ENCODE measurements at places on chromosomes 6 and 20.

DNA sequence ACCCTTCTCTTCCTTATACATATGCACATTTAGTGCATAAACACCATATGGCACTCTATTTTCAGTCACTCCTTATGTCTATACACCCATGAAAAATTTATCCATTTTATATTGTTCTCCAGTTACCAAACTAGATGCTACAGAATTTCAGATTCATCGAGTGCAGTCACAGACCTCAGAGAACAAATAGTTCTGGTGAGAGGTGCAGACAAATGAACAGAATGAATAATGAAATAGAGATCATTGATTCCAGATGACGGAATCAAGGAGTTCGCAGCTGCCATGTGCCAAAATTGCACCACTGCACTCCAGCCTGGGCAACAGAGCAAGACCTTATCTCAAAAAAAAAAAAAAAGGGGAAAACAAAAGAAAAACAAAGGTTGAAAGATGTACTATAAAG is 214.8 kb upstream of the CEP162 start:
- H3K4me3 ChIP-seq, result no peak overlapping the region
- no peaks in the 10 kb centered on the region for H3K4me1 ChIP-seq
- DNase-seq, result no peak
- H3K27me3 ChIP-seq, result peaks cover 15% of the 10 kb centered on the region
- H3K27ac ChIP-seq, result no peak overlapping the region

DNA sequence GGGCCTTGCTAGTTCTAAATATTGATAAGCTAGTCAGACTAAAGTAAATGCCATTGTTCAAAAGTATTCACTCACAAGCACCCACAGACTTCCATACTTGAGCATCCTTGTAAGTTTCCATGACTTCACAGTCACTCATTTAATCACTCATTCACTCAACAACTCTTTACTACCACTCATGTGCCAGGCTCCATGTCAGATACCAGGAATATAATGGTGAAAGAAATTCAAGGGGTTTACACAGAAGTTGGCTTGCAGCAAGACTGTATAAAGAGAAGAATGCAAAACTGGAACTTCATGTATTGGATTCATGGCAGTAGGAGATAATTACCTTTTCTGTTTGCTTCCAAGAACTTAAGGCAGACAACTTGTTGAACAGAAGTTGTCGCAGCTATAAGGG is 36.6 kb downstream of the ADGRF1 start:
- no peaks in the 10 kb centered on the region for H3K27me3 ChIP-seq
- H3K4me1 ChIP-seq, result peaks cover 13% of the 10 kb centered on the region
- no peak for DNase-seq
- no peaks in the 10 kb centered on the region for H3K36me3 ChIP-seq
- no peak overlapping the region for H3K27ac ChIP-seq

DNA sequence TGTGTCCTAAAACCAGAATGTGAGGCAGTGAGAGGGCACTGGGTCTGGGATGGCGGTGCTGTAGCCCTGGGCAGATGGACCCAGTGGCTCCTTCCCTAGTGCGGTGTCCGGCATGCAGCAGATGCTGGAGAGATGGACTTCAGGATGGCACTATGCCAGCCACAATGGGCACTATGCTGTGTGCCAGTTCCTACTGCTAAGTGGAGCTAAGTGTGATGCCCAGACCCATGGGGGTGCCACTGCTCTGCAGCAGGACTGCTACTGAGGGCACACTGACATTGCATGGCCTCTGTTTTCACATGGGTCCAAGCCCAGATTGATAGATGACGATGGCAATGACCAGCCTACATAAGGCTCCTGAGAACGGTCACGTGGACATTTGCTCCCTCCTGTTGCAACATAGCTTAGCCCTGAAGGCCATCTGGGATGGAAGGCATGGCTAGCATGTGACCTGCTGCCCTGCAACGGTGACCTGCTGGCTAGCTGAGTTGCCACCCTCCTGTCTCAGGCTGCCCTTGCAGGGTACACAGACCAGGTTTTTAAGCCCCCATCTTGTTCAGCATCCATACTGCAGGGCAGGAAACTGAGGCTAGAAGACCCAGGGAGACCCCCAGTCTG is 31.3 kb upstream of the KCNK16 start:
- H3K27ac ChIP-seq, result no peak overlapping the region
- no peak overlapping the region for H3K4me3 ChIP-seq
- DNase-seq, result no peak

DNA sequence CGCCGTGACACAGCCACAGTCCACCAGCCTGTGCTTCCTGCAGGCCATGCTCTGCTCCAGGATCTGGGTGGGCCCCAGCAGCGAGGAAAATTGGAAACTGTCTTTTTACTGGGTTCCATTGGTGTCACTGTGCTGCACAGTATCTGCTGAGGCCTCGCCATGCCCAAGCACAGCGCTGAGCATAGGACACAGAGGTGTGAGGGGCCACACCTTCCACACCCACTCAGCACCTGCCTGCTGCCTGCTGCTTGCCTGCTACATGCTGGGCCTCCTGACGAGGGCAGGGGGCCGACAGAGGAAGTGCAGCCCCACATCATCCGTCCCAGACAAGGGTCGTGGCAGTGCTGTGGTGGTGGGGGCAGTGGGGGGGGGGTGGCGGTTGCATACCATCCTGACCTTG is 173.0 kb upstream of the THBS2 start:
- H3K36me3 ChIP-seq, result peaks cover 8% of the 10 kb centered on the region
- peaks cover 16% of the 10 kb centered on the region for H3K4me1 ChIP-seq
- H3K27ac ChIP-seq, result no peak overlapping the region
- no peak overlapping the region for H3K4me3 ChIP-seq
- DNase-seq, result no peak

GRCh38 chr6:72864799-72865198 is 242.9 kb downstream of the KCNQ5 start:
- no peak overlapping the region for H3K27ac ChIP-seq
- peaks cover 19% of the 10 kb centered on the region for H3K4me1 ChIP-seq
- H3K36me3 ChIP-seq, result no peaks in the 10 kb centered on the region
- H3K4me3 ChIP-seq, result no peak overlapping the region

DNA sequence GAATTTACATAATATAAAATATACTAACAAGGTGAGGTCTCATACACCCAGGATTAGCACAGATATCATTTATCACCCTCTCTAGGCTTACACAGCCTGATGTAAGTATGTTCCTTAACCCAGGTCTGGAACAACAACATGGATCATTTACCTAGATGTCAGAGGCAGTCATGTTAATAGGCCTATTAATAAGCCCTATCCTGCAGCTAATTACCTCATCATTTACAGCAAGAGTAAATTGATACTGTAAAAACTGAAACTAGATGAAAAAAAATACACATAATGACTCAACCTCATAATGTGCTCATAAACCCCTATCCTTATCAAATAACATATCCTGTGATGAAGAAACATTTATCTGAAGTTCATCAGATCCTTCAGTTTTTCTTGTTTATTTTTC is 334.3 kb upstream of the MANEA start:
- H3K27me3 ChIP-seq, result no peaks in the 10 kb centered on the region
- peaks cover 15% of the 10 kb centered on the region for H3K4me1 ChIP-seq
- no peak overlapping the region for H3K4me3 ChIP-seq

- H3K27ac ChIP-seq, result peak overlapping the region; percentile 99
- H3K27me3 ChIP-seq, result no peaks in the 10 kb centered on the region
- no peak for DNase-seq
- peaks cover 17% of the 10 kb centered on the region for H3K4me1 ChIP-seq
These were observed 367 bp upstream of the PCIF1 start for GRCh38 chr20:45934046-45934585.

GRCh38 chr6:18101873-18102272 is 20.6 kb downstream of the NHLRC1 start:
- H3K36me3 ChIP-seq, result peaks cover 5% of the 10 kb centered on the region
- no peak overlapping the region for H3K4me3 ChIP-seq
- H3K4me1 ChIP-seq, result no peaks in the 10 kb centered on the region
- no peak overlapping the region for H3K27ac ChIP-seq

DNA sequence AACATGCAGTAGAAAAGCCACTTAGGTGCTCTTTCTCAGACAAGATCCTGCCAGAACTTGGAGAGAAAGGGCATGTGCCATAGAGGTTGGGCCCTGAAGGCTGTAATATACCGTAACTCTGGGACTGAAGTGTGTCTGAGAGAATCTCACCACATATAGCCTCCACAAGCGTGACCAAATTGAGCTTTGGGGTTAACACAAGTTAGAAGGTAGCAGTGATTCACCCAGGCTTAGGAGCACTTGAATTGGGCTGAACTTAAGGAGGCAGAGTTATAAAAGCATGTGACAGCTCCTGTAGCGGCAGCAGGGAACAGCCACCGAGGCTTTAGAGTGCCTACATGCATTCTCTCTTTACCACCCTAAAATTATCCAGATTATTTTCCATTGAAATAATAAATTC is 361.6 kb downstream of the PHF3 start:
- no peak for DNase-seq
- no peak overlapping the region for H3K27ac ChIP-seq
- no peaks in the 10 kb centered on the region for H3K27me3 ChIP-seq
- no peaks in the 10 kb centered on the region for H3K36me3 ChIP-seq

GRCh38 chr20:52160049-52160570 is 31.5 kb downstream of the ZFP64 start:
- DNase-seq, result no peak
- H3K4me3 ChIP-seq, result no peak overlapping the region
- H3K36me3 ChIP-seq, result peaks cover 66% of the 10 kb centered on the region
- no peak overlapping the region for H3K27ac ChIP-seq

DNA sequence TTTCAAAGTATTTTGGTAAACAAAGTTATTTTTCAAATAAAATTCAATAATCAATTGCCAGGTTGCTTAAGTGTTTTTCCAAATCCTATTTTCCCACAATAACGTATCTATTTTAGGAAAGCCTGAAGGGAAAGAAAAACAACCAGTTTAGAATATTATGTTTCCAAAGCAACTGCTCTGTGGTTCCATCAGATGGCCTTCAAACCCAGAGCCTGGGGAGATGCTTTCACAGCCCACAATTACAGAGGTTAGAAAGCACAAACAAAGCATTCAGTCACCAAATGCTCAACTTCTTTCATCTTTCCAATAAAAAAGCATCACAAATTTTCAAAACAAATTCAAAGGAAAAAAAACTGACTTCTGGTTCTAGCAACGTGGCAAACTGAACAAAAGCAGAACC is 66.0 kb downstream of the ELOVL5 start:
- H3K4me3 ChIP-seq, result no peak overlapping the region
- H3K36me3 ChIP-seq, result peaks cover 25% of the 10 kb centered on the region
- H3K4me1 ChIP-seq, result peaks cover 11% of the 10 kb centered on the region

DNA sequence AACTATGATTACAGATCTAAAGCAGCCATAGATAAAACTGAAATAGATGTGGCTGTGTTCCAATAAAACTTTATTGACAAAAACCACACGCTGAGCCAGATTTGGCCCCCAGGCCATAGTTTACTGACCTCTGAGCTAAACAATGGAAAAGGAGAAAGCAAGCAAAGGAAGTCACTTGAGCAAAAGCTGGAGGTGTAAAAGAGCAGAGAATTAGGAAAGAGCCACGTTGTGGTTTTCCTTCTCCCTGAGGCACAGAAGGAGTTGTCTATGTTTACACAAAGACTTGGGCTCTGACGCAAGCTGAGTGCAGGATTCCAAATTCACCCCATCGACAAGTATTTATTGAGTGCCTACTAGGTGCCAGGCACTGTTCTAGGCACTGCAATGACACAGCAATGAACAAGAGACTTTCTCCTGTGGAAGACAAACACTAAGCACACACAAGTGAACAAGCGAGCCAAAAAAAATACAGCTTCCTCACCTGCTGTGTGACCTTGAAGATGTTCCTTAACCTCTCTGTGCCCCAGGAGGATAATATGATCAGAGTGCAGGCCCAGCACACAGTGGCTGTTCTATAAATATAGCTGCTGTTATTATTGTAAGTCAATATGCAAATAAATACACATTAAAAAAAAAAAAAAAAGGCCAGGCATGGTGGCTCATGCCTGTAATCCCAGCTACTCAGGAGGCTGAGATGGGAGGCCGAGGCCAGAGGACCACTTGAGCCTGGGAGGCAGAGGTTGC is 75.4 kb upstream of the PTPN1 start:
- no peaks in the 10 kb centered on the region for H3K27me3 ChIP-seq
- no peak overlapping the region for H3K4me3 ChIP-seq
- no peaks in the 10 kb centered on the region for H3K36me3 ChIP-seq
- no peak overlapping the region for H3K27ac ChIP-seq

GRCh38 chr6:114712129-114712662 is 369.4 kb upstream of the HS3ST5 start:
- H3K36me3 ChIP-seq, result no peaks in the 10 kb centered on the region
- no peak for DNase-seq
- no peak overlapping the region for H3K27ac ChIP-seq
- peaks cover 15% of the 10 kb centered on the region for H3K4me1 ChIP-seq

DNA sequence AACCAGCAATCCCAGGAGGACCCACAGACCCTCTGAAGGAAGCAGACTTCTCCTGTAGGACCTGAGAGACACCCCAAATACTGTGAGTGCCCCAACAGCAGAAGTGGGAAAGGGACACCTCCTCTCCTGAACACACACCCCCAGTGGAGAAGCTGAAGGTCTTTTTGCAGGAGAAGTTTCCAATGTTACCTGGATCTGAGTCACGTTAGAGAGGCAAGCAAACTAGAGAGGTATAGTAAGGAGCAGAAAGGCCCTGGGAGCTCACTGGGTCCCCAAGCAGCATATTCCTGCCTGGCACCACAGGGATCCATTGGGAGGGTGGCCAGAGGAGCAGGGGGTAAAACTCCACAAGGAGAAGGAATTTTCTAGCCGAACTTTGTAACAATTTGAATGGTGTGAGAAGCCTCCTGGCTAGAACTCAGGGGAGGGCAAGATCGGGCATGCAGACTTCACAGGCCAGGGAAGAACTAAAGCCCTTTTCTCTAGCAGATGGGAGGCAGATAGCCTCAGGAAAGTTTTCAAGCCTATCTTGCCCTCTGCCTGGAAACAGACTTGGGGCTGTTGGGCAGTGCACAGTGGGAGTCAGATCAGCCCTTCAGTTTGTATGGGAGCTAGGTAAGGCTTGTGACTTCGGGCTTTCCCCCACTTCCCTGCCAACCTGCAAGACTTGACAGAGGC is 68.2 kb upstream of the SSTR4 start:
- no peak for DNase-seq
- no peaks in the 10 kb centered on the region for H3K4me1 ChIP-seq
- peaks cover 49% of the 10 kb centered on the region for H3K27me3 ChIP-seq
- no peak overlapping the region for H3K27ac ChIP-seq
- no peak overlapping the region for H3K4me3 ChIP-seq

GRCh38 chr20:79565-79964 is 7.9 kb upstream of the DEFB125 start:
- H3K27ac ChIP-seq, result no peak overlapping the region
- H3K4me3 ChIP-seq, result no peak overlapping the region
- H3K27me3 ChIP-seq, result peaks cover 5% of the 10 kb centered on the region
- no peaks in the 10 kb centered on the region for H3K36me3 ChIP-seq

DNA sequence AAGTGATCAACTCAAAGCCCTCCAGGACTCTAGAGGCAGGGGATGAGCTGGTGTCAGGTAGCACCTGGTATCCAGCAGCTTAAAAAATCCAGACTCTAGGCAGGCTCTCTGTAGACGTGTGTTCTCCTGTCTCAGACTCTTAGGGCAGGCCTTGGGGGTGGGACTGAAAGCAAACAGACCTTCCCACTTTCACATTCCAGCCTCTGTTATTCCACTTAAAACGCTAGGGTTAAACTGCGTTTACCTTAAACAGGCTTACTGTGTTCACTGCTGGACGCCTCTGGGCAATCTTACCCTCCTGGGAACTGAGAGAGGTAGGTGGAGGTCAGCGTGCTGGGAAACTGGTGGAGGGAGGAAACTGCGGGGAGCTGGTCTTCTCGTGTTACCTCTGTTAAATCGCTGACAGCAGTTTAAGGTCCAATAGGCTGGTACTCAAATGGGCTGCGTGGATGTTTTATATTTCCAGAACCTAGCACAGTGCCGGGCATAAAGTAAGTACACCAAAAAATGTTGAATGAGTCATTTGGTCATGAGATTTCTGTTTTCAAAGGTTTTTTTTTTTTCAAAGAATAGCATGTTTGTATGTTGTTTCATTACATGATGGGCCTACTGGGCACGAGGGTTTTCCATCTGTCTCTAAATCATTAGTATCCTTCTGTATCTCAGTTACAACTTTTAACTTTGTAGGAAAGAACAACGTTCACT is at the start of gene GCNT2:
Gene GCNT2 (plus strand): TSS at position 248 of the 705 bp plus-strand sequence. CDS start 7,561 bp downstream, outside the sequence.
- H3K27me3 ChIP-seq, result no peaks in the 10 kb centered on the region
- peak within 1 kb of the TSS; percentile 73 for H3K4me3 ChIP-seq
- no peak for DNase-seq
